Caco-2 (cell line): ENCODE measurements at places on chromosomes 2 and 18.

DNA sequence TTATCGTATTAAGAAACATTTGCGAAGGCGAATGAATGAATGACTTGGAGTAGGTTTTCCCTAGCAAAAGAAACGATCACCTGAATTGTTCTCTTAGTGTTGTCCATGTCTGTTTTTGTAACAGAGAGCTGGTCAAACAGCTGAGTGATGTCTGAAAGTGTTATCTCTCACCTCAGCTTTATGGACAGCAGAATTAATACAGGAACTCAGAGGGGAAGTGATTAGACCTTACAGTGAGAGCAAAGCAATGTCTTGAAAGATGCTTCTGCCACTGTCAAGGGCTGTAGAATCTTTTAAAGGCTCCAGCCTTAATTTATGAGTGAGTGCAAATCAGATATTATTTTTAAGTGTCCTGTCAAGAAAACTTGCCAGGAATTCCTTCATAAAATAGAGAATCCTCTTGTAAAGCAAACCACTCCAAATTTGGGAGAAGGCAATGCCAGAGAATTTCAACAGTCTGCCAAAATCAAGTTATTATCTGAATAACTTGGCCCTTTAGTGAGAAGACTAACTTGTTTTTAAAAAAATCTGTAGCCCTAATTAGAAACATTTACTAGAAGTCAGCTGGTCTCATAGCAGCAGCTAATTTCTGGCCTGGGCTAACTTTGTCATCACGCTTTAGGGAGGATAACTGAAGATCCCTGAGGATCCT lies 60.7 kb downstream of the CDC42EP3 start:
- no peak overlapping the region for H3K27ac ChIP-seq
- no peak for DNase-seq
- H3K4me1 ChIP-seq = peaks cover 6% of the 10 kb centered on the region; the same call in 1 of the 2 replicates
- no peaks in the 10 kb centered on the region for H3K27me3 ChIP-seq
- no peak overlapping the region for H3K4me3 ChIP-seq
- no peaks in the 10 kb centered on the region for H3K36me3 ChIP-seq

DNA sequence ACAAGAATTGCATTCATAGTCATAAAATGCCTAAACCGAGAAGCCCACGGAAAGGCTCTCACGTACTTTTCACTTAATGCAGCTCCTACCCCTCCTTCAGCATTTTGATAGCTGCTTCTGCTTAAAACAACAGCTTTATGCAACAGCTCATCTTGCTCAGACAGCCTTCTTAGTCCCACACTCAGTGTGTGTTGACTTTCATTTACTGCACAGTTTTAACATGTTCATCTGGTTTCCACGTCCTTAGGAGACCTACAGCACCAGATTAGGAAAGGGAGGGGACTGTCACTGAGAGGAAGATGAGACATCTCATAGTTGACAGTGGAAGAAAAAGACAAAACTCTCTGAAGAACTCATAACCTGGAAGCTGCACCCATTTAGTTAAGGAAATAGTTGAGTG lies 435.4 kb downstream of the SETBP1 start:
- DNase-seq = no peak
- H3K36me3 ChIP-seq = no peaks in the 10 kb centered on the region
- H3K27ac ChIP-seq = no peak overlapping the region
- no peaks in the 10 kb centered on the region for H3K4me1 ChIP-seq
- no peaks in the 10 kb centered on the region for H3K27me3 ChIP-seq

- no peaks in the 10 kb centered on the region for H3K27me3 ChIP-seq
- H3K4me3 ChIP-seq = no peak overlapping the region
- no peaks in the 10 kb centered on the region for H3K4me1 ChIP-seq
- DNase-seq = no peak
- H3K36me3 ChIP-seq = no peaks in the 10 kb centered on the region
- no peak overlapping the region for H3K27ac ChIP-seq
These were observed 34.0 kb upstream of the PLA2R1 start for GRCh38 chr2:160096409-160096808.

- H3K27ac ChIP-seq = no peak overlapping the region
- no peak overlapping the region for H3K4me3 ChIP-seq
- no peaks in the 10 kb centered on the region for H3K27me3 ChIP-seq
- DNase-seq = no peak
These were observed 28.3 kb downstream of the DRC1 start for GRCh38 chr2:26429779-26430578.

DNA sequence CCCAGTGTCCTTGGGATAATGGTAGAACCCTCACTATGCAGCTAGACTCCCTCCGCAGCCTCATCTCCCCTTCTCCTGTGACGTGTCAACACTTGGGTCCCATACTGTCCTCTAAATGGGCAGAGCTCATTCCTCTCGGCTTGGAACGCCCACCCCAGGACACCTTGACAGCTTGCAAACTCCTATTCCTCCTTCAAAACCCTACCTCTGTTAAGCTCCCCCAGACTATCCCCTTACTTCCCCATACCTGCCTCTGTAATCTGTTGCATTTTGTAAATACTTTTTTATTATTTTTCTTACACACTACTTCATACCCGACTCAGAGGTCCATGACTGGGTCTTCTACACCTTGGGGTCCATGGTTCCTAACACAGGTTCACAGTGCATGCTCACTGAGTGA lies 28.0 kb downstream of the STEAP3 start:
- no peak overlapping the region for H3K27ac ChIP-seq
- H3K4me3 ChIP-seq = no peak overlapping the region
- no peaks in the 10 kb centered on the region for H3K36me3 ChIP-seq
- H3K27me3 ChIP-seq = no peaks in the 10 kb centered on the region

DNA sequence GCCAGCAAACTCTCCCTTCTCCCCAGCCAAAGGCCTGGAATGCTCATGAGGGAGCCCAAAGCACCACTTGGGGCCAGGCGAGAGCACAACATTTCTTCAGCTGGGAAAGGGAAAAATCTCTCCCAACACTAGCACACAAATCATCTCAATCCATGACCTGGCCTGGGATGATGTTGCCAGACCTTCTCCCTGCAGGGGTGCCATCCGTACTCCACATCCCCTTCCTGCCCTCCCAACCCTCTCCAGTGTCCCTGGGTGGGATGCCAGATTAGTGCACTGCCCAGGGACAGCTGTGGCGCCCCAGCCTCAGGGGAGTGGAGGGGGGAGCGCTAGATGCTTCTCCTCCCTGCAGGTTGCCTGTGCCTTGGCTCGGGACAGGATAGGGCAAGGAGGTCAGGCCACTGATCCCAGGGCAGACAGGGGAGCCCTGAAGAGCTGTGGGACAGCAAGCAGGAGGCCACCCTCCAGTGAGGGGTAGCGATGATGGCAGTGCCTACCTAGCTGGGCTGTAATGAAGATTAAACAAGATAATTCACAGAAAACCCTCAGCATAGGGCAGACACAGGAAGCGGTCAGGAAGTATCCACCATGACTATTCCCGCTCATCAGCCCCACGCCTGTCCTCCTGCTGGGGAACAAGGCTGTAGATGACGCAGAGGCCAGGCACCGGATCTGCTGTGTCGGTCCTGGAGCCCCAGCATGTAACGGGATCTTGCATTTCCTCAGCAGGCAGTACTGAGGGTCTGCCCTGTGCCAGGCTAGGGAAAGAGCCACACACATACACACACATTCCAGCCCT lies 31.1 kb downstream of the SERTAD2 start:
- H3K4me1 ChIP-seq = no peaks in the 10 kb centered on the region
- no peaks in the 10 kb centered on the region; the same call in 1 of the 2 replicates for H3K27me3 ChIP-seq
- DNase-seq = no peak
- no peaks in the 10 kb centered on the region for H3K36me3 ChIP-seq

DNA sequence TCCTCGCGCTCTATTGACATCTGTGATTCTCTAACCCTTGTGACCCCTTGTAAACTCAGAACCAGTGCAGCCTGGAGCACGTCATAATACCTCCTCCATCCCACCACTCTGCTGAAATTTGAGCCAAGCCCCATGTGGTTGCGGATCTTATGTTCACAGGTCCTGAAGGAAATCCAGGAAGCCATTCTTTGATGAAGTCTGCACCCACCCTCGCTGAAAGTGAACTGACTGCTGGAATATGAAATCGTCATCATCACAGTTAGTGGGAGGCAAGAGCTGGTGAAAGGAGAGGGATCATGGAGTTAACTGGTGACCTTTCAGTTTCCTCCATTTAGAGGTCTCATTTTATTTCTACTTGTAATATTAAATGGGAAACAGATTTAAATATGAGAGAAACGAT lies 21.6 kb downstream of the ZEB2 start:
- H3K27ac ChIP-seq = no peak overlapping the region
- H3K36me3 ChIP-seq = no peaks in the 10 kb centered on the region
- no peaks in the 10 kb centered on the region for H3K4me1 ChIP-seq
- H3K4me3 ChIP-seq = no peak overlapping the region

- H3K36me3 ChIP-seq = no peaks in the 10 kb centered on the region
- no peaks in the 10 kb centered on the region for H3K27me3 ChIP-seq
- DNase-seq = no peak
- no peaks in the 10 kb centered on the region for H3K4me1 ChIP-seq
These were observed 25.6 kb downstream of the RASGRP3 start for GRCh38 chr2:33502025-33502424.
